ENCODE measurements at places on chromosomes 3 and 15. TPM values are rescaled to one million over a fixed set of nuclear protein-coding genes. Genes with fewer than 3 reads are reported as not detected.
A peak's percentile ranks its signal among the peaks of the same experiment; 100 is the strongest.

The SEMA3G gene
- total RNA-seq, result 30.5 TPM

GRCh38 chr3:186754871-186755270 is 28.5 kb upstream of the EIF4A2 start:
- DNase-seq, result no peak

DNA sequence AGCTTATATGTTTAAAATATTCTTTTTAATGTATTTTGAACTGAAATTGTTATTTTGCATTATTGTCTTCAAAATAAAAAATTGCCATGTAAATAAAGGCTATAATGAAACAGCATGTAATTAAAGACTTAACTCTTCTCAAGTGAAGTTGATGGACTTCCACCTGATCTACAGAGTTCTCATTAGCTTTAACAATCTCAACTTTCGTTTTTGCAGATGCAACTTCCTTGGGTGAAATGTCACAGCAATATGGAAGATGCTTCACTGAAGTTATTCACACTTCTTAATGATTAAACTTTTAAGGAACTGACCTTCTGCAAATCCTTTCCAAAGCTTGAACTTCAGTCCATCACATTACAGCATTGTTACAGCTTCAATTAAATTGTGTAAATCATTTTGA is 63.6 kb downstream of the OSTN start:
- DNase-seq, result no peak

GRCh38 chr15:32936283-32936918 is 218.6 kb downstream of the GREM1 start:
- peak; percentile 74 for DNase-seq

All from lung microvascular endothelial cell (primary cell).